Neural crest cell (in vitro differentiated cells): ENCODE measurements at places on chromosomes 13 and 19. TPM values are rescaled to one million over a fixed set of nuclear protein-coding genes. Genes with fewer than 3 reads are reported as not detected.

GRCh38 chr19:1455336-1456120, 5.6 kb downstream of the APC2 start:
- peaks cover 3% of the 10 kb centered on the region for H3K36me3 ChIP-seq
- peak overlapping the region; percentile 71 for H3K4me3 ChIP-seq
- H3K27ac ChIP-seq, result no peak overlapping the region

DNA sequence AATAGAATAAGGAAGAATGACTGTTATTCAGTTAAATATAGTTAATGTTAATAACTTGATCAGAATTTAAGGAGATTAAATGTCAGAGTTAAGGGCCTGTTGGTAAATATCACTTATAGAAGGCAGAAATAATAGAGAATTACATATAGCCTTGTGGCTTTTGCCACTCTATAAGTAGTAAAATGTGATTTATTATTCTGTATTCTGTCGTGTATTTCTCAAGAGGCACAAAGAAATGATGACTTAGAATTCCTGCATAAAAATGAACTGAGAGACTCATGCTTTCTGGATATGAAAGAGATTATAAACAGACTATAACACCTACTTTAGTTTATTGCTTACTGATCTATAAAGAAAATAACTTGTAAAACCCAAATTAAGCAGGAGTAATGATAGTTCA, 40.1 kb downstream of the GPC6 start:
- no peak overlapping the region for H3K4me3 ChIP-seq
- no peaks in the 10 kb centered on the region for H3K27me3 ChIP-seq
- H3K27ac ChIP-seq, result no peak overlapping the region
- no peak for DNase-seq
- H3K36me3 ChIP-seq, result no peaks in the 10 kb centered on the region

DNA sequence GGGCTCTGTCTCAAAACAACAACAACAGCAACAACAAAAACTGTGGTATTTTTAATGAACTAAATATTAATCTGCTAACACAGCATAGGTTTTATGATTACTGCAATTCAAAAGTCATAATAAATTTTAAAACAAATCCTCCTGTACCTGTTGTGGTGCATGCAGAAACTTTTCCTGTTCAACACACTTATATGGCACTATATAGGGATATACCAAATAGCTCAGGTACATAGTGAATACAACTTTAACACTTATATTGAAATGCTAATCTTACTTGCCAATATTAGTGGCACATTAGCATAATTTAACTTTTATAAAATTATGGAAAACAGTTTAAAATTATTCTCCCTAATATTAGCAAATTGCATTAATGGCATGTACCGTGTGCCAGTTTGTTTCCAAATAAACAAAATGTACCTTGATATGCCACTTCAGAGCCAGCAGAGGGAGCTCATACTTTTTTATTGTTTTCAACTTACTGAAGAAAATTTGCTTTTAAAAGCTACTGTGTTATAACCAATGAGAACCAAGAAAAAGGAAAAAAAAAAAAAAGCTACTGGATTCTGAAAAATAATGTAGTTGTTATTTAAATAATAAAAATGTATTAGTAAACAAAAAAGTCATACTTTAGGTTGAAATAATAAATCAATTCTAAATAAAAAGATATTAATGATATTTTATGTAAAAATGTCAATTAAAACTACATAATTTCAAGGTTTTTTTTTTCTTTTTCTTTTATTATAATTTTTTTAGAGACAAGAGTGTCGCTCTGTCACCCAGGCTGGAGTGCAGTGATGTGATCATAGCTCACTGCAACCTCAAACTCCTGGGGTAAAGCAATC, 18.0 kb upstream of the RBM26 start:
- H3K27me3 ChIP-seq, result no peaks in the 10 kb centered on the region
- no peak overlapping the region for H3K4me3 ChIP-seq
- DNase-seq, result no peak
- no peak overlapping the region for H3K27ac ChIP-seq
- H3K36me3 ChIP-seq, result no peaks in the 10 kb centered on the region

DNA sequence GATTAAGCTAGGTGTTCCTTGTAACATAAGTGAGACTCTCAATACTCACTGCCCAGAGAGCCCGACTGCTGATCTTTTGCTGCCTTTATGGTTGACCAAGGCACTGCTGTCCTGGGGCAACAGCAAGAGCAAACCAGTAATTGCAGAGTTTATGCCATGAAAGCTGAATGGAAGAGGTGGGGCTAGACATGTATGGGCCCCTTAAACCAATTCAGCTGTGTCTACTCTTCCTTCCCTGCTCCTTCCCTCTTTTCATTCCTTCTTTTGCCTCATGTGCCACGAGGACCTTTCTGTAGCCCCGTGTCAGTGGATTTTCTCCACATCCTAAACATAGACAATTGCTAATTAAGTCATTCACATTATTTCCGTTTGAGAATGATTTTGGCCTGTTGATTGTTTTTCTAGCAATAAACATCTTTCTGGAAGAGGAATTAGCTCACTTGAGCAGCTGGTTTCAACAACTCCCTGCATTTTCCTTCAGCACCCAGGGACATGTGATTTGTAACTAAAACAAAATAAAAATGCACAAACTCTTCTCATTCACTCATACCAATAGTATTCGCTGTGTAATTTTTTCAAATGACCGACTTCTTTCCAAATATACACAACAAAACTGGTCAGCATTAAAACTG, 40.5 kb downstream of the RAP2A start:
- no peak for DNase-seq
- H3K4me1 ChIP-seq, result peaks cover 7% of the 10 kb centered on the region
- H3K27me3 ChIP-seq, result no peaks in the 10 kb centered on the region
- peak overlapping the region; percentile 53 for H3K27ac ChIP-seq
- no peak overlapping the region for H3K4me3 ChIP-seq
- peaks cover 4% of the 10 kb centered on the region for H3K36me3 ChIP-seq

DNA sequence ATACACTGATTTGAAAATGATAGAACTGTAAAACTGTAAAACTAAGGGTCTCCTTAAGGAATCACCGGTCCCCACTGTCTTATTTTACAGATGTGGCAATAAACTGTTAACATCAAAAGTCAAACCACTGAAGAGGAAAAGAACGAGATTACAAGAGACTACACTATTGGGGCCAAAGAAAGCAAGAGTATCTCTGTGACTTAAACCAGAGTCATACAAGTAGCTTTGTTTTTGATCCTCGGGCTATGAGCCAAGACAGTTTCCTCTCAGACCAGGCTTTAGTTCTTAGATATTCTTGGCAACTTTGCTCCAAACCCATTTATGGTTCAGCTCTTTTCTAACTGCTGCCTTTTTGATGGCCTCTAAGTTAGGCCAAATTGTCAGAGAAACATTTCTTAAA, 113.8 kb downstream of the TBC1D4 start:
- H3K36me3 ChIP-seq, result no peaks in the 10 kb centered on the region
- peaks cover 5% of the 10 kb centered on the region for H3K4me1 ChIP-seq
- peak overlapping the region; percentile 57 for H3K27ac ChIP-seq
- no peak for DNase-seq
- no peaks in the 10 kb centered on the region for H3K27me3 ChIP-seq

- no peak overlapping the region for H3K4me3 ChIP-seq
- DNase-seq, result no peak
- peaks cover 38% of the 10 kb centered on the region for H3K4me1 ChIP-seq
- H3K36me3 ChIP-seq, result no peaks in the 10 kb centered on the region
Measured at GRCh38 chr19:38252385-38252784, 3.8 kb downstream of the PPP1R14A start.

DNA sequence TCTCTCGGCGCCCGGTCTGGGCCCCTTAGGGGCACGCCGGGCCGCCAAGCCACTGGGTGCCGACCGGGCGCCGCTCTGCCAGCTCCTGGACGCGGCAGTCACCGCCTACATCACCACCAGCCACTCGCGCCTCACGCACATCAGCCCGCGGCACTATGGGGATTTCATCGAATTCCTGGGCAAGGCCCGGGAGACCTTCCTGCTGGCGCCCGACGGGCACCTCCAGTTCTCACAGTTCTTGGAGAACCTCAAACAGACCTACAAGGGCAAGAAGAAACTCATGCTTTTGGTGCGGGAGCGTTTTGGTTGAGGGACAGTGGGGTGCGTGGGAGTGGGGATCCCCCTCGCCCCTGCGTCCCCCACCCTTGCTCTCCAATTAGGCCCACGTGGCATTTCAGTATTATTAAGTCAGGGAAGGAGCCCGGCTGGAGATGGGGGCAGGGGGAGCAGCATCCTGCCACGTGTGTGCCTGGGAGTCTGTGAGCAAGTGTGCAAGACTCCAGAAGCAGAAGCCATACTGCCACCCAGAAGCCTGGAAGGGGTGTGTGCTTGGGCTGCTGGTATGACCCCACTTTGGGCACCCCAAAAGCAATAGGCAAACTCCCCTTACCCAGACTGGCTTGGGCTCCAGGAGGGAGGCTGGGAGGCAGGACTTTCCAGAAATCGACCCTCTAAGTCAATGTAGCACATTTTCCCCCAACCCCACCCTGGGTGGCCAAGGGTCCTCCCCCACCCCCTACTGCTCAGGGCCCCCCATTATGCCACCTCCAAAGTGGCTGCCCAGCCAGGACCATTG, 35.7 kb downstream of the ZSWIM4 start:
- H3K27ac ChIP-seq, result no peak overlapping the region
- H3K4me3 ChIP-seq, result no peak overlapping the region
- H3K27me3 ChIP-seq, result peaks cover 3% of the 10 kb centered on the region
- H3K4me1 ChIP-seq, result peaks cover 17% of the 10 kb centered on the region
- no peak for DNase-seq

DNA sequence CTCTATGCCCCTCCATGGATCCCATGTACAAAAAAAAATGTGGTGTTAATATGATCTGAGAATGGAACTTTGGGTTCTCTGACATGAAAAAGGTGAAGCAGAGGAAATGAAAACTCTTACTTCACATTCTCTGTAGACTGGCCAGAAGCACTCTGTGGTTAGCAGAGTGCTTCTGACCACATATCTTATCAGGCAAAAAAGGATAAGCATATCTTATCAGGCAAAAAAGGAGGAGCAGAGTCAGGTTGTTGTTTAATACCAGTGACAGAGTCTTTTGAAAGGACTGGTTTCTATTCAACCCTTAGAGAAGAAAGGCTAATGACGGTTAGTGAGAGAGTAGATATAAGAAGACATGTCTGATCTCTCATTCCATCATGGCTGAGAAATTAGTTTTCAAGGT, 1404.8 kb downstream of the SLITRK1 start:
- H3K36me3 ChIP-seq, result no peaks in the 10 kb centered on the region
- H3K27me3 ChIP-seq, result no peaks in the 10 kb centered on the region
- DNase-seq, result no peak
- H3K27ac ChIP-seq, result no peak overlapping the region

DNA sequence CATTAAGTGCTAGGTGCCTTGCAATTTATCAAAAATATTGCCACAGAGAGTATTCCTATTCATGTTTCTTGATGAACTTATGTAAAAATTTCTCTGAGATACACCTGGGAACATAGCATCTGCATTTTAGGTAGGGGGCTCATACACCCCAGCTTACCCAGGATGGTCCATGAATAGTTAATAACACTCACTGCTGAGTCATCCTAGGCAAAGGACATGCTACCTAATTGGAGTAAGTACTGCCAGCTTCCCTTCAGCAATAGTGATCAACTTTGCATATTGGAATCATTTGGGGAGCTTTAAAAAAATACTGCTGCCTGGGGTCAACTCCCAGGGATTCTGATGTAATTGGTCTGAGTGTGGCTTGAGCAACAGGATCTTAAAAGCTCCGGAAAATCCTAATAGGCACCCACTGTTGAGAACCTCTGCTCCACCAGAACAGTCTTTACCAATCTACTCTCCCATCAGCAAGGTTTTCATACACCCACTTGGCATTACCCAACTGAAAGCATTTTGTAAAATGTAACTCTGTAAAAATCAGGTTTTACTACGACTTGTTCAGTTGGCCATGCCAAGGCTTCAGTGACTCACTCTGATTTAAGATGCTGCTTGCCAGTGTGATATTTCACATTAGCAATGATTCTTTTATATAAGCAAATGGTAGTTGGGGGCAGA, 67.2 kb upstream of the FNDC3A start:
- no peaks in the 10 kb centered on the region for H3K27me3 ChIP-seq
- H3K36me3 ChIP-seq, result no peaks in the 10 kb centered on the region
- H3K27ac ChIP-seq, result no peak overlapping the region

- no peak overlapping the region for H3K4me3 ChIP-seq
- H3K27ac ChIP-seq, result no peak overlapping the region
- no peak for DNase-seq
- no peaks in the 10 kb centered on the region for H3K4me1 ChIP-seq
Measured at GRCh38 chr13:81676008-81676407, 1335.1 kb upstream of the SPRY2 start.

DNA sequence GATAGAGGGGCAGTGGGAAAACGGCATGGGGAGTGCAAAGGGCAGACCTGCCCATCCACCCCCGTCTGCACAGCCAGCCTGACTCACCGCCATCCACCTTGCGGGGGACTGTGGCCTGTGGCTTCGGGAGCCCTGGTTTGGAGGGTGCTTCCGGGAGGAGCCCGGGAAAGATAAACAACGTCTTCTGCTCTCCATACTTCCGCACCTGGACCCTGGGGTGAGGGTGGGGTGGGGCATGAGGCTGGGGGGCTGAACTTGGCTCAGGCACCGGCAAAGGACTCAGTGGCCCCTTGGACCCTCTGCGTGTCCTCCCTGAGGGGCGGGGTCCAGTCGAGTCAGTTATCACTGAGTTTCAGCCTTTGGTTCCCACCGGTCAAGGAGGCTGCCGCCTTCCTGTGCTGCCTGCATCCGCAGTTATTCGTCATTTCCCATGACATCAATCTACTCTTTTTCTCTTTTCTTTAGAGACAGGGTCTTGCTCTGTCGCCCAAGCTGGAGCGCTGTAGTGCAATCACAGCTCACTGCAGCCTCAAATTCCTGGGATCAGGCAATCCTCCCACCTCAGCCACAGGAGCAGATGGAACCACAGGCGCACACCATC, 3.2 kb downstream of the GPR108 start:
- DNase-seq, result no peak
- H3K4me1 ChIP-seq, result peaks cover 30% of the 10 kb centered on the region
- peaks cover 2% of the 10 kb centered on the region for H3K27me3 ChIP-seq
- H3K27ac ChIP-seq, result no peak overlapping the region

GRCh38 chr13:72424059-72424458, 303.4 kb downstream of the MZT1 start:
- no peaks in the 10 kb centered on the region for H3K4me1 ChIP-seq
- H3K36me3 ChIP-seq, result no peaks in the 10 kb centered on the region
- no peak overlapping the region for H3K4me3 ChIP-seq
- no peak for DNase-seq

- no peaks in the 10 kb centered on the region for H3K27me3 ChIP-seq
- no peak for DNase-seq
- H3K36me3 ChIP-seq, result no peaks in the 10 kb centered on the region
- peaks cover 30% of the 10 kb centered on the region for H3K4me1 ChIP-seq
- no peak overlapping the region for H3K4me3 ChIP-seq
Measured at GRCh38 chr13:43264458-43264857, 241.1 kb downstream of the DNAJC15 start.

GRCh38 chr13:83992566-83993358, 110.5 kb upstream of the SLITRK1 start:
- no peak for DNase-seq
- H3K4me1 ChIP-seq, result no peaks in the 10 kb centered on the region

The ZNF112 gene
- total RNA-seq, result 9.9 and 14.8 TPM in 2 replicates

The MTUS2 gene
- total RNA-seq, result 0.89 and 0.91 TPM in 2 replicates

The ZSCAN4 gene
- not detected in 2 replicates for total RNA-seq

The FFAR3 gene
- total RNA-seq, result not detected in 2 replicates

The GPR12 gene
- 0.14 TPM in 2 replicates for total RNA-seq

The ING1 gene
- total RNA-seq, result 26.8 and 29.6 TPM in 2 replicates

The MAP3K10 gene
- 30.3 and 34.2 TPM in 2 replicates for total RNA-seq

The CASP14 gene
- not detected in 2 replicates for total RNA-seq

The SSC5D gene
- total RNA-seq, result 1.3 and 1.5 TPM in 2 replicates

The SLITRK5 gene
- 5.3 and 5.4 TPM in 2 replicates for total RNA-seq

The ZNF541 gene
- total RNA-seq, result not detected in 2 replicates

The SEMA6B gene
- total RNA-seq, result 21.7 and 25.3 TPM in 2 replicates

The PRODH2 gene
- not detected in 2 replicates for total RNA-seq

The ZNF497 gene
- total RNA-seq, result 8.4 and 9.1 TPM in 2 replicates

The DLEU7 gene
- total RNA-seq, result 0.51 and 0.98 TPM in 2 replicates

The ZSCAN1 gene
- 7.1 and 7.6 TPM in 2 replicates for total RNA-seq

The PEG3 gene
- total RNA-seq, result not detected in 2 replicates
